ENCODE measurements at places on chromosomes 13 and 19.

- no peak for DNase-seq
Measured at GRCh38 chr13:37456041-37456440, 142.5 kb downstream of the POSTN start.

- DNase-seq: peak; percentile 61
Measured at GRCh38 chr19:49097453-49098288, 12.4 kb downstream of the SNRNP70 start.

GRCh38 chr19:17677002-17677401 is 11.2 kb downstream of the UNC13A start:
- no peak for DNase-seq

- DNase-seq: no peak
Measured at GRCh38 chr19:7570761-7571160, 24.9 kb upstream of the CAMSAP3 start.

DNA sequence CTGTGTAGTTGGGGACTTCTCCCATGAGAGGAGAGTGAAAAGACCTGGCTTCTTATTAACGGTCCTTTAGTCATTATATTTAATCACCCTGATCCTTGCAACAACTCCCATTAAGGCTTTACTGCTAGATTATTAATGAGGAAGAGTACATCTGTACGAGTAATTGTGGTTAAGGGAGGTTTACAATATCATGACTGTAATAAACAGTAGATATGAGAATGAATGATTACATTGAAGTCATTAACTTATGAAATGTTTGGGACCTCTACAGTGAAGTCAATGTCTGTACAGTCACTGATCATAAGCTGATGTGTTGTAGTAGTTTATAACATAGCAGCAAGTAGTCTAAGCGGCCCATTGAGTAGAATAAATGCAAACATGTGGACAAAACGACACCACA is 24.7 kb downstream of the FGF9 start:
- DNase-seq: no peak

- DNase-seq: peak; percentile 63
Measured at GRCh38 chr19:11242864-11243797, 3.7 kb downstream of the ANGPTL8 start.

DNA sequence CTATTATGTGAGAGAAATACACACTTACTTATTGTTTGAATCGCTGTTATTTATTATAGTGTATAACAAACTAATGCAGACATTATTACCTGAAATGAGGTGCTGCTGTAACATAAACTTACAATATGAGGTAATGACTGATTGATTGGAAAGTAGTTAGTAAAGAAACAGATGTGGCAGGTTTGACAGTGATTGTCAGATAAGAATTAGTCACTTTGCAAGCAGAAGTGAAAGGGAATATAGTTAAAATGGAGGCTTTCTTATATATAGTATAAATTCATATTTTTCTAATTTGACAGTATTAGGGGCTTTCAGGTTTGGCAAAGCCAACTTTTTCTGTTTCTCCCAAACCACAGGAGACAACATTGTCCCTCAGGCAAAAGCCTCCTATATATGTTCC is 20.6 kb downstream of the MIR17HG start:
- DNase-seq: no peak

- DNase-seq: no peak
Measured at GRCh38 chr19:31804668-31805067, 455.4 kb upstream of the TSHZ3 start.

- no peak for DNase-seq
Measured at GRCh38 chr13:50843257-50844083, at the start of gene DLEU7. Gene DLEU7, minus strand, starts transcription at chr13:50843692. Its CDS starts 46 bp downstream, at chr13:50843646.

GRCh38 chr13:44690376-44690775 is 114.2 kb upstream of the TSC22D1 start:
- no peak for DNase-seq

DNA sequence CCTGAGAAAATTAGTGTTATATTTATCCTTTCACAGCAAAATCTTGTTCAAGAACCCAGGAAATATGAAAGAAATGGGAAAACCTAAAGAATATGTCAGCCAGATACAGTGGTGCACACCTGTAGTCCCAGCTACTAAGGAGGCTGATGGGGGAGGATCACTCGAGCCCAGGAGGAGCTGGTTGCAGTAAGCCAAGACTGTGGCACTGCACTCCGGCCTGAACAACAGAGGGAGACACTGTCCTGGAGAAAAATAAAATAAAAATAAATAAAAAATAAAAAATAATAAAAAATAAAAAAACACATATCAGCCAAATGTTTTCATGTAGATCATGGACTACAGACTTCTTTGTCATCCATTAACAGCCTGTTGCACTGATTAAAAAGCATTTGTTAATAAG is 244.8 kb upstream of the KLHL1 start:
- DNase-seq: no peak

GRCh38 chr13:47826471-47826870 is 174.6 kb downstream of the SUCLA2 start:
- DNase-seq: no peak

DNA sequence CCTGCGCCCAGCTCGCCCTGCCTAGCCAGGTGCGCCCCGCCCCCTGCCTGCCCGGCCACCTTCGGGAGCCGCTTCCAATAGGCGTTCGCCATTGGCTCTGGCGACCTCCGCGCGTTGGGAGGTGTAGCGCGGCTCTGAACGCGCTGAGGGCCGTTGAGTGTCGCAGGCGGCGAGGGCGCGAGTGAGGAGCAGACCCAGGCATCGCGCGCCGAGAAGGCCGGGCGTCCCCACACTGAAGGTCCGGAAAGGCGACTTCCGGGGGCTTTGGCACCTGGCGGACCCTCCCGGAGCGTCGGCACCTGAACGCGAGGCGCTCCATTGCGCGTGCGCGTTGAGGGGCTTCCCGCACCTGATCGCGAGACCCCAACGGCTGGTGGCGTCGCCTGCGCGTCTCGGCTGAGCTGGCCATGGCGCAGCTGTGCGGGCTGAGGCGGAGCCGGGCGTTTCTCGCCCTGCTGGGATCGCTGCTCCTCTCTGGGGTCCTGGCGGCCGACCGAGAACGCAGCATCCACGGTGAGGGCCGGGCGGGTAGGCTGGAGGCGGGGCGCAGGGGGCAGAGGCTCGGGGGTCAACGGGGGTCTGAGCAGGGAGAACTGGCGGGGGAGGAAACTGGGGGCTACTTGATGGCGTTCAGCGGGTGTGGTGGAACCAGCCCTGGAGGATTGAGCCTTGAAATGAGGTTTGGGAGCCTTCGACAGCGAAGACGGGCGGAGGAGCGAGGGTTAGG is at the start of gene SPINT2:
SPINT2 (plus strand) TSS at position 88 of the 727 bp plus-strand sequence; CDS start at position 408, 320 bp downstream.
- no peak for DNase-seq

GRCh38 chr13:67138970-67139369 is 91.2 kb downstream of the PCDH9 start:
- DNase-seq: no peak

GRCh38 chr13:86000546-86000945 is 201.3 kb upstream of the SLITRK6 start:
- no peak for DNase-seq

- DNase-seq: no peak
Measured at GRCh38 chr19:50043967-50044366, 18.2 kb downstream of the ZNF473 start.

GRCh38 chr13:29279356-29280254 is 315.9 kb downstream of the SLC7A1 start:
- no peak for DNase-seq

DNA sequence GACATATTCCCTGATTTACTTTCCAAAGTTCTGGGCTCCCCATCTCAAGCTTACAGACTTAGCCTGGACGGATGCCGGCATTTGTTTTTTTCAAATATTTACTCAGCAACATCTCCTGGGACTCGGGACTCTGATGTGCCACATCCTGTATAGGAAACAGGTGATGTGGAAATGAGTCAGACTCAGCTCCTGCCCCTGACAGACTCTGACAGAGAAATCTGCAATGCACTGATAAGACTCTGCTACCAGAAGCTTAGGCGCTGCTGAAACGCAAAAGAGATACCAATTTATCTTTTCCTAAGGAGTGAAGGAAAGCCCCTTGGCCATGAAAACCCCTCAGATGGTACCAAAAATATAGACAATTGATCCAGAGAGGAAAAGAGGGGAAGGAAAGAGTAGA is 16.2 kb downstream of the LAIR2 start:
- no peak for DNase-seq

GRCh38 chr13:110371550-110372465 is 64.7 kb downstream of the COL4A2 start:
- DNase-seq: peak; percentile 50

DNA sequence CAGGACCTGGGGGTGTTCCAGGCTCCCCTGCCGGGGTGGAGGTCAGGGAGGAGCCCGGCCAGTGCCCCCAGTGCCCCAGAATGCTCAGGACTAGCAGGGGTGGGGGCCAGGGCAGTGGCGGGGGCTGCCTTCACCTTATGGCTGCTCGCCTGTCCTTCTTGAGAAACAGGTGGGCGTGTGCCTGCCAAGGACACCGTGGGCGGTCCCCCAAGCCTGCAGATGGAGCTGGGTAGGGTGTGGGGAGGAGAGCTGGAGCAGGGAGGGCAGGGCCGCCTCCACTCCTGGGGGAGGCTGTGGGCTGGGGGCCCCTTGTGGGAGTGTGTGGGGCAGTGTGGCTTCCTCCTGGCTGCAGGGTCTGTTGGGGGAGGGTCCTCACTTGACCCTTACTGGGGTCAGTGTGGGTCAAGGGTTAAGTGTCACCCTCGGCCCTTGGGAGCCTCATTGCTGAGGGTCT is 160.1 kb downstream of the KDM4B start:
- no peak for DNase-seq

- DNase-seq: no peak
Measured at GRCh38 chr19:17869114-17869608, 2.6 kb upstream of the SLC5A5 start.

GRCh38 chr13:96071504-96071903 is 18.3 kb upstream of the UGGT2 start:
- no peak for DNase-seq

- no peak for DNase-seq
Measured at GRCh38 chr13:71583581-71583980, 283.4 kb downstream of the DACH1 start.

DNA sequence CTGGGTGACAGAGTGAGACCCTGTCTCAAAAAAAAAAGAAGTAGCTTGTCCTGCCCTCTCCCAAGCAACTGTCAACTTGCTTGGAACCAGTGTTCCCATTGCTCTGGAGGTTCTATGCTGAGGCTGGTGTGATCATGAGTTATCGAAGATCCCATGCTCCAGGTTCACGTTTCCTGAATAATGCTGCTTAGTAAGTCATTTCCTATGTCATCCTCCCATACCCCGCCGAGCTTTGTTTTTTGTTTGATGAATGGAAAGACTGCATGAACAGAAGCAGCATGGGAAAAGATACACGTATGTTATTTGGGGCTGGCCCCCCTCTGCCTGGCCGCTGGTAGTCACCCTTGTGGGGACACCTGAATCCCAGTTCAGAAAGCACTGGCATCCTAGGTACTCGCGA is 11.3 kb downstream of the SLC25A42 start:
- DNase-seq: no peak

DNA sequence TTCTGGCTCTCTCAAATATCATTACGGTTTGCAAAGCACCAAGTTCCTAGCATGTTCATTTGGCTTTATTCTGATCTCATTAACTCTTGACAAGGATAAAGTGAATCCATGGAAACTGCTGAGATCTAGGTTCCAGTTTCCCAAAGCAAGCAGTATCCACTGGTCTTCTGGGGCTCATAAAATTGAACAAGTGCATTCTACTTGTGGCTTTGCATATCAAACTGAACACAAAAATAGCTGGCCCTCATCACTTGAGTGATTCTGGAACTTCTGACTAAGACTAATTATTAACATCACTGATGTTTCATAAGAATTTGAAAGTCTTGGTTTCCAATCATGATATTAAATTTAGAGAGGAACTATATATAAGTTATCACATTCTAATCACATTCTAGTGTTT is 6.3 kb upstream of the KCTD12 start:
- no peak for DNase-seq

DNA sequence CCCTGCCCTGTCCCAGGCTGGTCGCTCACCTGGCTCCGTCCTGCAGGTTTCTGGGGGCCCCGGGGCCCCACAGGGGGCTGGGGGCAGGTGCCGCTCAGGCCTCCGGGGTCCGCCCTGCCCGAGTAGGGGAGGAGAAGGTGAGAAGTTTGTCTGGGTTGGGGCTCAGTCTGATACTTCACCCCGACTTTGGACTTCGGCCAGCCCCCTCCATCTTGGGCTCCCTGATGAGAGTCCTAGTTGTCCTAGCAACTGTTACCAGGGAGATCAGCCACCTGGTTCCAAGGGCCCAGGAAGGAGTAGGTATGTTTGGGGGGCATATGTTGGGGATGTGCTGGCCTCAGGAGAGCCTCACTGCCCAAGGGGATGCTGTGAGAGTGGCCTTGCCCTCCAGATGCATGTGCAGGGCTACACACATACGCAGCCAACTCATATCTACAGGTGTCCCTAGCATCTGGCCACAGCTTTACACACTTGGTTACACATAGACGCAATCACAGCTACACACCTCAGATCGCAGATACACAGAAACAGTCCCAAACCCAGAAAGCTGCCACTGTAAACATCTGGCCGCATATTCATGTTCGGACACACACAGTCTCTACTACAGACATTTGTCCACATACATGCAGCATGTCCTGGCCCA is 3.4 kb downstream of the NUMBL start:
- no peak for DNase-seq

DNA sequence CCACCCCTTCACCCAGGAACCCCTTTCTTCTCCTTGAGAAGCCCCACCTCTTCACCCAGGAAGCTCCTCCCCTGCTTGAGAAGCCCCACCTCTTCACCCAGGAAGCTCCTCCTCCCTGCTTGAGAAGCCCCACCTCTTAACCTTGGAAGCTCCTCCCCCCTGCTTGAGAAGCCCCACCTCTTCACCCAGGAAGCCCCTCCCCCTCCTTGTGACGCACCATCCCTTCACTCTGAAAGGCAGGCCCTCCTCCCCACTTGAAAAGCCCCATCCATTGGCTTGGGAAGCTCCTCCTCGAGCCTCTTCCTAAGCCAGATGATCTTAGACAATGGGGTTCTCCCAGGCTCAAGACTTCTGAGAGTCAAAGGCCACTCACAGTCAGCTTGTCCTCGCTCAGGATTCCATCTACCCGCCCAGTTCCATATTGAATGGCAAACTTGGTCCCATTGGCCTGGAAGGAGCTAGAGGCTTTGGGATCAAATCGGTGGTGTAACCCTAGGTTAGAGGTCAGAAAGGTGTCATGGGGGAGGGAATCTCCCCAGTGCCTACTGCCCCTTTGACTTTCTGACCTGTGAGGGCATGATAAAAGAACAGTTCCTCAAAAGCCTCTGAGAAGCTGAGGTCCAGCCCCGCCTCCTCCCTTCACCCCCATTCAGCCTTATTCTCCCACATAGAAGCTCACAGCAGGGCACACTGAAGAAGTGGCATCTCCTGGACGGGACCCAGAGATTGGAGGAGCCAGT is 4.0 kb downstream of the NAPSA start:
- no peak for DNase-seq

DNA sequence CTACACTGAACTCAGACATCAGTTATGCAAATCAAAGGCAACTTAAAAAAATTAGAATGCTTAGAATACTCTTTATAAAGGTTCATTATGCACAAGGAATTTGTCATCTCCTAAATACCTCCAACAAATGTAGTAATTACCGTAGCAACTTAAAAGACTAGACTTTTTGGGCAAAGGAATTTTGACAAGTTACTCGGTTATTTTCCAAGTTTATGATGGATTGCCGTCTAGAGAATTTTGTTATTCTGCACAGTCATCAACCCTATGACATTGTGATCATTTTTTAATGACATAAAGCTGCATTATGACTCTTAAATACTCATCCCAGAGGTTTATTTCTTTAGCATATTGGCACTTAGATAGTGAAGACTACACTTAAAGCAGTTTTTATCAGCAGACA is 71.9 kb downstream of the TRPC4 start:
- no peak for DNase-seq
